ENCODE measurements at places on chromosomes 4 and X.

GRCh38 chr4:156146571-156146970 lies 192.9 kb upstream of the CTSO start:
- DNase-seq = no peak

- DNase-seq = no peak
Measured at GRCh38 chr4:59979061-59979460, 1221.1 kb upstream of the ADGRL3 start.

GRCh38 chrX:12895866-12896265 lies 10.6 kb upstream of the TLR8 start:
- DNase-seq = no peak

- DNase-seq = no peak
Measured at GRCh38 chr4:168264903-168265302, 53.6 kb downstream of the DDX60 start.

- DNase-seq = peak; percentile 51
Measured at GRCh38 chr4:56410247-56411062, 23.2 kb upstream of the AASDH start.

DNA sequence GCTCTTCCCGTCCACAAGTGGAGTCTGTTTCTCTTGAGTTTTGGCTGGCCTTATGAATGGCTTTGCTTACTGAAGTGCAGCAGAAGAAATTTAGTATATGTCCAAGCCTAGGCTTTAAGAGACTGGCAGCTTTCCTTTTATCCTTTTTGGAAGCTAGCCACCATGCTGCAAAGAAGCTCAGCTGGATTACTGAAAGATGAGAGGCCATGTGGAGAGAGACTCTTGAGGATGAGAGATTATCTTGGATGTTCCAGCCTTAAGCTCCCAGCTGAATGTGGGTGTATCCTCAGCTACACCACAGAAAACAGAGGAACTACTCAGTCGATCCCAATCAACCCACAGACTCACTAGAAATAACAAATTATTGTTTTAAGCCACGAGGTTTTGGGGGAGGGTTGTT lies 12.5 kb downstream of the CCNG2 start:
- no peak for DNase-seq

DNA sequence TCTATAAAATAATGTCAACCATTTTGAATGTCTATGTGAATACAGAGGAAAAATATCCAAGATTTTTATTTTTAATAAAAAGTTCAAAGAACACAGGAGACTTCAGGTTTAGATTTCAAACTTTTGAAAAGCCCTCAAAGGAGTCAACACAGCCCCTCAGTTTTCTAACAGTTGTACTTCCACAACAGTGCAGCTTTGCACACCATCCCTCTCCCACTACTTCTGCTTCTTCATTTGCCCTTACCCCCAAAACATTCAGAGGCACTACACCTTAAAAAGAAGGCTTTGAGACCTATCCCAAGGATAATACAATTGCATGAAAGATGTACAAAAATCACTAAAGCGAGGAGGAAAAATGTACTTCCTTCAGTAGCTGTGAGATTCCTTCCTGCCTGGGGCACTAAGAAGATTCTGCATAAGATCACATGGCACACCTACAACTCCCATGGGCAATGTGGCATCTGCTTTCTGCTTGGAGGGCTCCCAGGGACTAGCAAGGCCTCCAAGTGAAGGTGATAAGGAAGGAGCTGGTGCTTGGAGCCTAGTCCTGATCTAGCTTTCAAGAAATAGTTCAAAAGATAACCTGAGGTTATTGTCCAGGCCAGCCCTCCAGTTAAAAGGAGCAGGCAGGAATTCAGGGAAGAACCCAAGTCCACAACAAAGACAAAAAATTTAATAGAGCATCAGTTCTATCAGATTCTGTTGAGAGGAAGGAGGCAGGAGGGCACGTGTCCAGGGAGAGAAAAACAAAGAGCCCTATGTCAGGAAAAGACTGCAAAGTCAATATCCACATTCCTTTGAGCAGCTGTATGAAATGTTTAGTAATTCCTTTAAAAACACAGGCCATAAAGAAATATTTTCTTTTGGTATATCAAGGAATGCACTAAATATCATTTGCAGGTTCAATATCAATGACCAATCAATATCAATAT lies 19.1 kb downstream of the ARAP2 start:
- DNase-seq = no peak

- DNase-seq = no peak
Measured at GRCh38 chrX:15816886-15817285, 26.6 kb downstream of the ZRSR2 start.

- DNase-seq = no peak
Measured at GRCh38 chrX:35499071-35499862, 298.9 kb upstream of the MAGEB16 start.

DNA sequence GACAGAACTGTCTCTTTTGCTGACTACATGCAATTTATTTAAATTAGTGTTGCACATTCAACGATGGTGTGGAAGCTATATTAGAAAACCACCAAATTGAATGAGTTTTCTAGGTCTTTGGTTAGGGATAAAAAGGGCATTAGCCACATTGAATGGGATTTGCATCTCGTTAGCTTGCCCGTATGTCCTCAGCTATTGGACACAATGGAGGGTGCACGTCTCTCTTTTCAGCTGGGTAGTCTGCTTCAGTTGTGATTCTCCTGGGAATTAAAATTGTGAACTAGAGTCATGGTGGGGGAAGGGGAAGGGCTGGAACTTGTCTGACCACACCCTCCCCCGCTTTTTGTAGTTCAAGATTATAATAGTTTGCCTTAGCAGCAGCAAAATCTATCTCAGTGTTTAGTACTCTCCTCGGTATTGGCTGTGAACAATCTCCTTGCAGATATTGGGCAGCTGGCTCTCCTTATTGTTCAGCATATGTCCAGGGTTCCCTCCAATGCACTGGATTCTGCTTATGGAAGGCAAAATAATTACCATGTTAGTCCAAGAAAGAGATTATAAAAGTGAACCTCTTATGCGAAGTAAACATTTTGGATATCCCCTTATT lies 23.3 kb downstream of the TRIM2 start:
- DNase-seq = no peak

DNA sequence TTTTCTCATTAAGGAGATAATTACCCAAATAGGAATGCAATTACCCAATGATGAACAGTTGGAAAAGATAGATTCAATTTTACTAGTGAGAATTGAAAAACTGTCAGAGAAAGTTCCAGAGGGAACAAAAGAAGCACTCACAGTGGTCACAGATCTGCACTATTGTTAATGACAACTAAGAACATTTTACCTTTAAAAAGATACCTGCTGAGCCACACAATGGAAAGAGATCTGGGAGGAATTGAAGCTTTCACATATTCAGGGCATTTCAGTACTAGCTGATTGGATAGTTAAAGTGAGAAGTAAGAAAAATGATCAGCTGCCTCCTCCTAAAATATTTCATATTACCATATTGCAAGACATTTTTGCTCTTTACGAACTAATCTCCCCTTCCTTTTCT lies 1822.2 kb downstream of the STIM2 start:
- no peak for DNase-seq

GRCh38 chr4:38523054-38523453 lies 140.9 kb upstream of the KLF3 start:
- no peak for DNase-seq

- DNase-seq = no peak
Measured at GRCh38 chrX:55801811-55802210, 84.3 kb downstream of the RRAGB start.

DNA sequence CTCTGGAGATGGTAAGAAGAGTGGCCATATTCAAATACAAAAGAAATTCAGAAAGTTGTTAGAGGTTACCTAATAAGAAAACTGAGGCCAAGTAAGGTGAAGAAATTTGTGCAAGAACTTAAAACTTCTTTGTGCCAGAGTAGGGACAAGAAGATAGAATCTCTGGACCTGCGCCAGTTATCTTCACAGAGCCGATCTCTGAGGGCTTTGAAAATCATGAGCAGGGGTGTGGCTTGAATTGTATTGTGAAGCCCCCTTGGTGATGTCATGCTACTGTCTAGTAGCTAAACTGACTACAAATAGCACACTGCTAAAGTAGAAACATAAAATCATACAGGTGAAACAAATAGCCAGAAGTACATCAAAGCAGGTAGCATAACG lies 184.6 kb downstream of the UGT8 start:
- no peak for DNase-seq

DNA sequence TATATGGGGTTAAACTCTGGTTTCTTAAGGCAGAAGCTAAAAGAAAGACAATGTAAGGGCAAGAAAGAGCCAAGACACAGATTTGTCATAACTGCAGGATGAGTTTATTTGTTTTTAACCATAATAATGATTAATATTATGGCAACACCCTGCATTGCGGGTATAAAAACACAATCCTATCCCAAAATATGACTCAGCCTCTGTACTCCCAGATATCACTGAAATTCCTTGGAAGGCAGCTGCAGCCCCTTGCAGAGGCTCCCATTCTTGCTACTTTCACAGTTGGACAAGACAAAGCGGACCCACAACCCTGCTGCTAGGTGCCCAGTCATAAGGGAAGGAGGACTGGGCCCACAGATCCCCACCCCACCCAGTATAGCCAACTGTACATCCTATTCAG lies 20.4 kb upstream of the FGF16 start:
- no peak for DNase-seq

- no peak for DNase-seq
Measured at GRCh38 chr4:40980318-40980883, 230.6 kb downstream of the NSUN7 start.

DNA sequence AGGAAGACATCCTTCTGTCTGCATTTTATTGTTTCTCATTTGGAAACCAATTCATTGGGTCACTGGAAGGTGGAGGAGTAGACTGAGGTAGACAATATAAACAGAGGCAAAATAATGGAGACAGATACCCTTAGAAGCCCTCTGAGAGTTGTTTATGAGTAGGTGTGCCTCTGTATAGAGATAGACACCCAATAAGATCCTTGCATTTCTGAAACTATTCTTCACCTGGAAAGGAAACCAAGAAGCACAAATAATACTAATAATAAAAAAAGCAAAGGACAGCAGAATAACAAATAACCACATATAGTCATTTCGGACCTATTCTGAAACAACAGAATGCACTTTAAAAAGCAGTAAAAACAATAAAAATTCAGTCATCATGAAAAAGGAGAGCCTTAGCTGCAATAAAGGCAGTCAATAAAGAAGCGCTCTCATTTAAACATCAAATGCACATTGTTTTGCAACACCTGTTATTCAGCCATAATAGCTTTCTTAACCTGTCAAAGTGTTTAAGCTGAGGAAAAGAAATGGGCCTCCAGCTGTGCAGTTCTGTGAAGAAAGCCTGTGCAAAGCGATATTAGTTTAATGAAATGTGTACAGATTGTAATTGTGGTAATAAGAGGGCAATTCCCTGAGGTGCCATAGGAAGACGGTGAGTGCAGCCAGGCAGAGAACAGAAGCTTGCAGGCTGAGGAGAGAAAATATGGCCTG lies 904.2 kb downstream of the STPG2 start:
- DNase-seq = no peak

DNA sequence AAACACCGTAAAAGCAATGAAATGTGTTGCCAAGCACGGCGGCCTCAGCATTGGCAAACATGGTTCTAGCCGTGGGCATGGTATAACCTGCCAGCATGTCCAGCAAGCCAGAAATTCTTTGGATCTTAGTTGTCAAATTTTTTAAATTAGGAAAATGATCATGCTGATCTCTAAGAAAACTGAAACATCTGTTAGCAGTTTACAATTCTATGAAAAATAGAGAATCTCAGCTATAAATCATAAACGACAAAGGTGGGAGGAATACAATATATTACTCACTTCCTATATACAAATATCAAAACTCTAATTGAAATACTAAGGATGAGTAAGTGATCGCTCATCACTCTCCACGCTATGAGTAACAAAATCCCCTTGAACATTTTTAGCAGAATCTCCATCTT lies 130.3 kb downstream of the ADGRA3 start:
- DNase-seq = no peak

- no peak for DNase-seq
Measured at GRCh38 chr4:113157086-113157857, 107.8 kb downstream of the ANK2 start.

DNA sequence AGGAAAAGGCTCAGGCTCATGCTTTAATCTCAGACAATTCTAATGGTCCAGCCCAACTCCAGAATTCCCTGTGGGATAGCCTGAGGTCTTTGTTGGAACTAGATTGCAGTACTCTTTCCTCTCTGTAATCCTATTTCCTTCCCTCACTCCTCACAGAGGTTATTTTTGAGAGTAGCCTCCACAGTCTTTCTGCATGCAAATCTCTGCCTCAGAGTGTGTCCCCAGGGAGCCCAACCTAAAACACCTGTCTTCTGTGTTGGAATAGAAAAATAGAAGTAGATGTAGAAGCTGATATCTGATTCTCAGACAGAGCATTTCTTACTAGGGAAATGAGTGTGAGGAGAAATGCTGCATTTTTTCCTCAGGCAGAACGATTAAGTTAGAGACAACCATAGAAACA lies 915.5 kb upstream of the EPHA5 start:
- no peak for DNase-seq

- no peak for DNase-seq
Measured at GRCh38 chrX:103382877-103383276, 6.5 kb downstream of the BEX3 start.

DNA sequence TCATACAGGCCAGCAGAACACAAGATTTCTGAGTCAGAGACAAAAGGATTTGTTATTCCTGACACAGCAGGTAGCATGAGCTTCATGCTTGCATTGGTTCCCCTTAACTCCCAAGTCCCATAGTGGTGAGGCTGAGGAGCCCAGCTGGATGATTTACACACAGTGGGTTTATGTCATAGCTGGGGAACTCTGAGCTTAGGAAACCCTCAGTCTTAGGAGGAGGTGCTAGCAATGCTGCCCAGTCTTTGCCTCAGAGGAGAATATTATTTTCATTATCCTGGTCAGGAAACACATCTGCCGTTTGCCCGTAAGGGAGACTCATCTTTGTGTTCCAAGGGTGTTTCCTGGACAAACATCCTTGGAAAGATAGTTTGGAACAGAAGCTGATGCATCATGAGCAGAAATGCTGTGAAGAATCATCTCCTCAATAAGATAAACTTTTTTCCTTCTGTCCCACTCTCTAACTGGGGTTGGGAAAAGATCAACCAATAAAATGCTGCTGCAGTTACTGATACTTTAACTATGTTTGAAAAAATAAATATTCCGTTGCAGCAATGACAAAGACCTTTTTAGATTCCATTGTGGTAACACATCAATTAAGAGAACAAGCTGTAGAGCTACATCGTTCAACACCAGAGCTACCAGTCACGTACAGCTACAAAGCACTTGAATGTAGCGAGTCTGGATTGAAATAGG lies 146.8 kb downstream of the DCLK2 start:
- no peak for DNase-seq

DNA sequence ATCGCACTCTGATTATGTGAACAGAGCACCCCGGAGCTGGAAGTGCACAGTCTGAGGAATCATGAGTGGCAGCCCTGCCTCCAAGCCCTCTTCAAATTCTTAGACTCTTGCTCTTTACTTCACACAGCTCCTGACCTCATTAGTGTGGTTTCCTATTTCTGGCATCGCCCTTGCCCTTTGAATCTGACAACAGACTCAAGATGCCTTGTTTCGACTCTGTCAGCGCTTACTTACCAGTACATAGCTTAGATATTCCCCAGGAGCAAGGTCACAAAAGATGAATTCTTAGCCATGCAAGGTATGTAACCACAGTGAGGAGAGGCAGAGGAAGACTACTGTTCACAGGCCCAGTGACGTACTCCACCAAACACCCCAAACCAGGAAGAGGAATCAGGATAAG lies 167.2 kb downstream of the KDR start:
- no peak for DNase-seq

Data from hematopoietic multipotent progenitor cell treated with erythropoietin and hydrocortisone succinate and interleukin-3 and kit ligand, for 15 days (in vitro differentiated cells).